Adrenal gland (tissue), 19 donors: ENCODE measurements at places on chromosomes 16 and 17. TPM values are rescaled to one million over a fixed set of nuclear protein-coding genes. Genes with fewer than 3 reads are reported as not detected.
A peak's percentile ranks its signal among the peaks of the same experiment; 100 is the strongest.

DNA sequence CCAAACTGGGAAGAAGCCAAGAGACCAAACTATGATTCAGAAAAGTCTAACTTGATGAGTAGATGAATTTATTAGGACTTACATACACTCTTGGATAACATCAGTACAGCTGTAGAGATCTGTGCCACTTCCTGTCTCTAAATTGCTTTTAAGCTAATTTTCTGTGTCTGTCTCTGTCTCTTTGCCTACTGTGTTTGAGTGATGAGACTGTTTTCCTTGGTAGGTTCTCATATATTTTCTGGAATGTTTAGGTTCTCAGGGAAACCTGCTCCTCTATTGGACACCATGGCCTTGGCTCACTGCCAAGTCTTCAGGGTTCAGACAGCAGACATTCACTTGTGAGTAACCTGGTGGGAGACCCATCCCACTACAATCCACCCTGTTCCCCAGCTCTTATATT lies 103.5 kb upstream of the KIF2B start:
- no peak for DNase-seq

The TRPV3 gene
- total RNA-seq = 1.4 TPM

DNA sequence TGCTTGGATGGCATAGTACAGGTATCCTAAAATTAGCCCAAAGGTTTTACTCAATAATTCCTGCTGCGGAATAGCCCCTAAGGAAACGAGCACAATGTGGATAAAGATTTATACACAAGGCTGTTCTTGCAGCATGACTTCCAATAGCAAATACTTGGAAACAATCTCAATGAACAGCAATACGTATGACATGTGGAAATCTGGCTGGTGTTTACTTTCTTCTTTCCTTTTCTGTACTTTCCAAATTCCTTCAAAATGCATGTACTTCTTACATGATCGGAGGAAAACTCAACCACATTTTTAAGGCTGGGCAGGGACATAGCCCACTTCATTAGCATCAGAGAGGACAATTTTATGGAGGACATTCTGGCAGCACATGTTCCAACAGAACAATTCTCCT lies 86.6 kb downstream of the C16orf95 start:
- no peak for DNase-seq

GRCh38 chr17:15185625-15185991 lies 79.5 kb downstream of the PMP22 start:
- peak; percentile 79 for DNase-seq
